ENCODE measurements at places on chromosomes 6 and 20.

DNA sequence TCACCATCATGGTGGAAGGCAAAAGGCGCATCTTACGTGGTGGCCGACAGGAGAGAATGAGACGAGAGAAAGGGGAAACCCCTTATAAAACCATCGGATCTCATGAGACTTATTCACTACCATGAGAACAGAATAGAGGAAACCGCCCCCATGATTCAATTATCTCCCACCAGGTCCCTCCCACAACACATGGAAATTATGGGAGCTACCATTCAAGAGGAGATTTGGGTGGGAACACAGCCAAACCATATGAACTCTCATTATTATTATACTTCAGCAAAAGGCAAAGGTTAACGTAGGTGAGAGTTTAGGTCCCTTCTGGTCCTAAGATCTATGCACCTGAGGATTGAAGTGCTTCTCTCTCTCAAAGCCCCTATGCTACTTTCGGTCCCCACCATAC is 2.4 kb upstream of the PFDN4 start:
- DNase-seq, result no peak

DNA sequence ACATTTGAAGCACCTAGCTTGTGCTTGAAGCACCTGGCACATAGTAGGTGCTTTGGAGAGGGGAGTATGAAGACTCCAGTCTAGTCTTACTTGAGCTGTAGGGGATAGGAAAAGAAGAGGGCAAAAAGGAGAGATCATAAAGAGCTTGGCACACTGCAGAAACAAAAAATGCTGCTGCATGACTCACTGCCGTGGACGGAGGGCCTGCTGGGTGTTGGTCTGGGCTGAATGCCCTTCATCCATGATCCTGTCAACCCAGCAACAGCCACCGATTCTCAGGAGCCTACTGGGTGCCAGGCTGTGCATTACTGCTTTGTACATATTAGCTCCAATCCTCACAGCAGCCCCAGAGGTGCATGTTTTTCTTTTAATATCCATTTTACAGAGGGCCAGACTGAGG is 6.0 kb downstream of the PDYN start:
- DNase-seq, result peak; percentile 9

- peak; percentile 27 for DNase-seq
Measured at GRCh38 chr6:116111552-116112528, 11.2 kb downstream of the NT5DC1 start.

GRCh38 chr20:41005361-41005729 is 23.3 kb upstream of the TOP1 start:
- DNase-seq, result peak; percentile 91

DNA sequence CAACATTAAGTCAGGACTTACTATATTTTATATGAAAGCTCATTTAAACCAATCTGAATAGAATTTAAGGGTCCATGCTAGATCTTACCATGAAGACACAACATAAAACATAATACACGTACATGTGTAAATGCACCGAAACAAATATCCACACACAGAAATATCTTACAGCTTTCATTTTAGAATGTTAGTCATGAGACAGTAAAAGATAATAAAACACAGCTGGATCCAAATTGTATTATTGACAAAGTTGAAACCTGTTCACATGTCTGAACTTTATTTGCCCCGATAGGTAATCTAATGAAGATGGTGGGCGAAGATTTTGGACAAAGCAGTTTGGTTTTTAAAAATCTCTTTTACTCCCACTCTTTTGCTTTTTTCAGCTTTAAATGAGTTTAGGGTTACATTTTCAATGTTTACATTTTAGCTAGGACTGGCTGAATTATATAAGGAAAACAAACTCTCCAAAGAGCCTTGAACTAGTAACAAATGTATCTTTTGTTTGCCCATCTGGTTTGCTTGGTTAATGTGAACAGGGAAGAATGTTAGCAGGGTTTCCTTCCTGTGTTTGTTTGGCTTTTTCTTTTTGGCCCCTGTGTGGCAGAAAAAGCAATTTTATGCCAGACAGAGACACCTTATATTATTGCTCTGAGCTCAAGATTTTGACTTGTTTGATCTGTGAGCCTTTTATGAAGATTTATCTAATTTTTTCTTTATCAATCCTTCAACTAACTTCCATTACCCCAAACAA is 5.1 kb upstream of the TMEM181 start:
- no peak for DNase-seq

DNA sequence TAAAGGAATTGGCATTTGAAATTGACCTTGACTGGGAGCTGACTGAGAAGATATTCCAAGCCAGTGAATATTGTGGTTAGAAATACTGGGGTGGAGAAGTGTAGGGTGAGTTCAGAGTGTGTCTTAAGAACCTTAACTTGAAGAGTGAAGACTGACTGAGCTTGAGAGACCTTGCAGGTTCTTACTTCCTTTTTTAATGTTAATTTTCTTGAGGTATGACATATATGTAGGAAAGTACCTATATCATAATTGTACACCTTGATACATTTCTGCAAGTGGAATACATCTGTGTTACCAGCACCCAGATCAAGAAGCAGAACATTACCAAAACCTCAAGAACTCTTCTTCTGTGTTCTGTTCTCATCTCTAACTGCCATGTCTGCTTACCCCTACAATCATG is 11.0 kb downstream of the DHX35 start:
- no peak for DNase-seq

DNA sequence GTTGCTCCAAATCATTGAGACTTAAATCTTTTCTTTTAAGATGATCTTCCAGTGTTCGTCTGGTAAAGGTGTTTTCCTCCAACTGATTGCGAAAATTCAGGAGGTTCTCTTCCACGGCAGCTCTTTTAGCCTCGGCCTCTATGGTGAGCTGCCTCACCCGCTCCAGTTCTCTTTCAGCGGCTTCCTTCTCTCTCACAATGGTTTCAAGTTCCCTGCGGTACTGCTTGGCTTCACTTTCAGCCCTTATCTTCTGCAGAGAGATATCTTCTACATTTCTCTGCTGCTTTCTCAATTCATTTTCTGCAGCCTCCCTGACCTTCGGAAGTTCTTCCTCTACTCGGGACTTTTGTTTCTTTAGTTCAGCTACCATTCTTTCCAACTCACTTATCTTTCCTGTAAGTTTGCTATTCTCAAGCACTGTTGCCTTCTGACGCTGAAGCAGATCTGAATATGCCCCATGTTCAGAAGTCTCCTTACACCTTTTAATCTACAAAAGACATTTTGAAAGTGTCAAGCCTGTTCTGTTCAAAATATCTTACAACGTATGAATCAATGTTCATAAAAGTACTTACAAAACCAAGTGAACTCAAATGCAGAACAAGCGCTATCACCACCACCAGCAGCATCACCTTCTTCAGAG is 22.3 kb downstream of the DST start:
- no peak for DNase-seq

DNA sequence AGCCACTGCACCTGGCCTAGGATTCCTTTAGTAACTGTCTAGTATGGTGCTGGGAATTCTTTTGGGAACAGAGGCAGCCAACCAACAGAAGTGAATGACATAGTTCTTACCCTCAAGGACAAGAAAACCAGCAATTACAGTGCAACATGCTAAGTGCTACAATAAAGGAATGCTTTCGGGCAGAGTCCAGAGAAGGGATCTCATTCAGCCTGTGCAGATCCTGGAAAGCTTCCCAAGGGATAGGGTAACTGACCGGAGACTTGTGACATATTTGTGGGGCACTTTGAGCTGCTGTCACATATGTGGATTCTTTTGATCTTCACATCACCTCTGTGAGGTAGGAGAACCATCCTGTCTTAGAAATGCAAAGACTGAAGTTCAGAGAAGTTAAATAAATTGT is 46.8 kb downstream of the C6orf15 start:
- DNase-seq, result no peak
